NCI-H2171 (cell line): ENCODE measurements at places on chromosomes 4 and X.

- DNase-seq = no peak
Measured at GRCh38 chr4:95360906-95361695, 187.7 kb downstream of the UNC5C start.

DNA sequence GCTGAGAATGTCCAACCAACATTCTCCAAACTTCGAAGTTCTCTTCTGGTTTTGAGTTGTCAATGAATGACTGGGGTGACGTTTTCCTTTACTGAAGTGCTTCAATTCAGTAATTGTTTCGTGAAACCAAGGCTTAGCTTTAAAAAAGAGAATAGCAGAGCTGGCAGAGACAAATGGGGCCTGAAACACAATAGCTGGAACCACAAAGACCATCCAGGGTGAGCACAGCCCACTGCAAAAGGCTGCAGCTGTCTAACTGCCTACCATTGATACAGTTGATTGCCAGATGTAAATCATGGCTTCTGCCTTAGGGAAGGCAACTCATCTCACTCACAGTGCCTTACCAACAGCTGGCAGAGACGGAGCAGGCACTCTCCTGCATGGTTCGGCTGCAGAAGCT, 78.7 kb upstream of the ZNF518B start:
- no peak for DNase-seq

DNA sequence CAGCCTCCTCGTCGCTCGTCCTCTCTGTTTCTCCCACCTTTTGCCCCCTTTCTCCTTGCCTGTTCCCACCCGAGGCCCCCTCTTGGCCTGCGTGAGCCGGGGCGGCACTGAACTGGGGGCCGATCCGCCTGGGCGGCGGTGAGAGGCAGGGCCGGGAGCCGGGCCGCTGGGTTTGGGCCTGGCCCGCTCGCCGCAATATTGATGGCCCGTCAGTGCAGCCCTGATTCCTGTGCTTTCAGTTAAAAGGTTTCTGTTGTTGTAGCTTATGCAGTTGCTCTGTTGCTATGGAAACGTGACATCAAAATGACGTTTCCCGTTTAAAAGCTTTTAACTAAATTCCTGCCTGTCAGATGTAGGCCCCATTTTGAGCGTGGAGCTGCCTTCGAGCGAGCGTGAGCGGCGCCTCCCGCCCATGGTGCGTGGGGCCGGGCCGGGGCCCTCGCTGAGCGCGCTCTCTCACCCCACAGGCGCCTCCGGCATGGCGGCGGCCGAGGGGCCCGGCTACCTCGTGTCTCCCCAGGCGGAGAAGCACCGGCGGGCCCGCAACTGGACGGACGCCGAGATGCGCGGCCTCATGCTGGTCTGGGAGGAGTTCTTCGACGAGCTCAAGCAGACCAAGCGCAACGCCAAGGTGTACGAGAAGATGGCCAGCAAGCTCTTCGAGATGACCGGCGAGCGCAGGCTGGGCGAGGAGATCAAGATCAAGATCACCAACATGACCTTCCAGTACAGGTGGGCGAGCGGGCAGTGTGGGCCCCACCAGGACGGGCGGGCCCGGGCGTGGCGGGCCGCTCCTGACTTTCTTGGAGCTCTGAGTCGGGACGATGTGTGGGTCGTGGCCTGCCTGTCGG, at the start of gene MSANTD1:
TSS of gene MSANTD1 (plus strand) at position 349 of the 851 bp plus-strand sequence. CDS start at position 413, 64 bp downstream.
- no peak for DNase-seq

GRCh38 chr4:86032476-86033022, 327.3 kb downstream of the MAPK10 start:
- DNase-seq = no peak

DNA sequence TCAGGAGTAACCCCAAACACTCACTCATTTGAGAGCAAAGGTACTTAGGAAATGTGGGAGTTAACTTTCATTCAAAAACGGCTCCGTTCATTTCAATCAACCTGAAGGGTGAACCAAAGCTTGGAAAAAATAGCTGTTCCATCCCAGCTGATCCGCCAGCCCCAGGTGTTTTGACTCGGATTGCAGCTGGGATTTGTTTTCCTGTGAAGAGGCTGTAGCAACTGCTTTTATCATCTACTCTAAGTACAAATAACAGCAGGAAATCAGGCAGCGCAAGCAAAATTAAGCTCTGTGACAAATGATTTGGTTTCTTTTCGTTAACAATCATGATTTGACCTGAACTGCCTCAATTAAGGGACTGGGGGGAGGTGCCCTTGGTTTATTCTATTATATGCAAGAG, 154.7 kb downstream of the BEND2 start:
- no peak for DNase-seq

DNA sequence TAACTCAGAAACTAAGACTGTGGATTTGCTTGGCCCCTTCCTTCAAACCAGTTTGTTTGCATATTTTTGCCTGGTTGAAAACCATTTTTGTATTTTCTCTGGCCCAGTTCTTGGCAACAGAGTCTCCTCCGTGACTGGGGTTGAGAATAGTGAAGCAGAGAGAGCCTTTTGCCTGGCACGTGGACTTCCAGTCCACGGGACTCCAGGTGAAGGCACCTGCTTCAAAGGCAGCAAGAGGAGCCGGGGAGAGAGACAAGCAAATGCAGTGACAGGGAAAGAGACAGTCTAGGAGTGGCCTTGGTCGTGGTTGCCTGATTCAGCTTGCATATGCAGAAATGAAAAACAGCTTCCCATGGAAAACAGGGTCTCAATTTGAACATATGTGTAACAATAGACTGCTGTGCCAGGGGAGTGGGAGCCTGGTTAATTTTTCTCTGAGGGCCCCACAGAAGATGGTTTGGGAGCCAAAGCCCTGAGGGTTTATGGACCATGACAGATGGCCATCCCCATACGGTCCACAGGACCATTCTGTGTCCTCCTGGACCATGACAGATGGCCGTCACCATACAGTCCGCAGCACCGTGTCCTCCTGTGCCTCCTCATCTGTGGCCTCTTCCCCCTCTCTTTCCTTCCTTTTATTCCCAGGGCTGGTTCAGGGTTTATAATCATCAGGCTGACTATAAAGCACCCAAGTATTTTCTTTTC, 272.2 kb upstream of the RASGEF1B start:
- DNase-seq = no peak

- DNase-seq = peak; percentile 11
Measured at GRCh38 chrX:69238114-69238886, 73.0 kb upstream of the PJA1 start.

- no peak for DNase-seq
Measured at GRCh38 chrX:113212052-113212451, 371.4 kb upstream of the AMOT start.

DNA sequence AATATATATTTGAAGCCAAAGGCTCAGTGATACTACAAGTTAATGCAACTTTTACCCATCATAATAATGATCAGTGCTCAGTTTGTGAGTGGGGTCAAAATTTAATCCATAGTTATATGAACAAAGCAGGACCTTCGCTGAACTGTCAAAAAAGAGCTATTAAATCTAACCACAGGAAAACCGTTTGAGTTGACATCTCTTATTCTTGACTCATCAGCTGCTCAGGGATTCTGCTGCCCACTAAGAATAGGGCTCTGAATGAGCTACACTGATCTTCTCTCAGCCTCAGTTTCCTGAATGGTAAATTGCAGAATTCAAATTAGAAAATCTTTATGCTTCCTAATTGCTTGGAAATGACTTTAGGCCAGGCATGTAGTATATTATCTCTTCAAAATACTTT, 44.9 kb upstream of the NAP1L5 start:
- no peak for DNase-seq

- DNase-seq = no peak
Measured at GRCh38 chr4:184807797-184808712, 17.7 kb downstream of the ACSL1 start.

GRCh38 chr4:148048598-148048997, 316.7 kb downstream of the ARHGAP10 start:
- no peak for DNase-seq

GRCh38 chr4:11633430-11633829, 204.7 kb upstream of the HS3ST1 start:
- DNase-seq = no peak

GRCh38 chrX:111355523-111356115, 56.4 kb downstream of the DCX start:
- no peak for DNase-seq

GRCh38 chrX:42463706-42464490, 314.1 kb downstream of the PPP1R2C start:
- peak; percentile 31 for DNase-seq

DNA sequence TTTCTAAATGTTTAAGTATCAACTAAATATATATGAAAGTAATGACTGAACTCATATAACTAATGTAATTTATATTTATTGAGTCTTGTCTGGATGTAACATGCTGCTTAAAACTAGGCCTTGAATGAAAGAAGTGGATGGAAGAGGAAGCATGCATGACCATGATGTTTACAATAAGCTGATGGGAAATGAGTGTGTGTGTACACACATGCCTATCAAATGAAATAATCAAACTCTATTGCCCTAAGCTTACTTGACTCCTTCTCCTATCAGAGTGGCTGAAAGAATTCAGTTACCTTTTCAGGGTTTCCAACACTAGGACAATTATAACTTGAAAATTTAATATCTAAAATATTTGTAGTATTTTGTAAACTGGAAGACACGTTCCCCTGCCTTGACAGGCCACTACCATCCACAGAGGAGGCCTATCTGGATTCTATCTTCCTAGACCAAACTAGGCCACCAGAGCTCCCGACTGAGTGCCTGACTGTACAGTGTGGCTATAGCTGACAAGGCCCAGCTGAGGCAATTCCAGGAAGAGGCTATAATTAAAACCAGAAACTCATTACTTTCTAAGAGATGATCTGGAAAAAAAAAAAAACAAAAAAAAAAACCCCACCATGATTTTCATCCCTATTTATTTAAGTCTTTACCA, 7.6 kb downstream of the ARSJ start:
- no peak for DNase-seq

DNA sequence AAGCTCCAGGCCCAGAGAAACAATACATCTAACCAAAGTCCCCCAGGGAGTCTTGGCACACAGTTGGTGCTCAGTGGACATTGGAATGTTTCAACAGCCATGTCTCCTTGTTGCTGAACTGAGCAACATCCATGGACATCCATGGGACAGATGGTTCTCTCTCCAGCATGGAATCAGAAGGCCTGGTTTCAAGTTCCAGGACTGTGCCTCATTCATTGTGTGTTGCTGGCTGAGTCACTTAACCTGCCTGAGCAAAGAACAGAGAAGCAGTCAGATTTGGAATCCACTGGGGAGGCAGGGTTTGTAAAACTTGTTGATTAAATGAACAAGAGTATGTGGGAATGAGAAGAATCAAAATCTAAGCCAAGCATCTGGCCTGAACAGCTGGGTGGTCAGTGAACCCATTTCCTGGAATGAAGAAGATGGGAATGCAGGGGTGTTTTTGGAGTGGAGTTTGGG, 147.9 kb downstream of the CHIC2 start:
- DNase-seq = no peak

DNA sequence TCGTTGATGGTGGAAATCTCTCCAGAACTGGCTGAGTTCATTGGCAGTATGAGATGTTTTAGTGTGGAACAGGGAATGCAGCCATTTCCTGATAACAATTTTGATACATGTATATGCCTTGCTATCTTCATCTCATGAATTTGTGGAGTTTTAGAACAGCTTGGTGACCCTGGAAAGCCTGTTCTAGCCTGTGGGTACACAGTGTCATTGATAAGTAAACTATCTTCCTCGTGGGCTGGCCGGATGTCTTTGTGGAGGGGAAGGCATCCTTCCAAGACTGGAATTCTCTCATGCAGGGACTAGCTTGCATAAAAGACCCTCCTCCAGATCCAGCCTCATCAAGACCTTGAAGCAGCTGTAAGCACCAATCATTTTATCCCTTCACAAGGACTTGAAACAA, 40.2 kb upstream of the NUDT10 start:
- DNase-seq = no peak
